Left kidney (tissue), 8 donors: ENCODE measurements at places on chromosomes 4 and X. TPM values are rescaled to one million over a fixed set of nuclear protein-coding genes. Genes with fewer than 3 reads are reported as not detected.
A peak's percentile ranks its signal among the peaks of the same experiment; 100 is the strongest.

GRCh38 chrX:40145923-40146261, 48.1 kb upstream of the BCOR start:
- DNase-seq = no peak

GRCh38 chr4:106258145-106259045, 57.6 kb downstream of the TBCK start:
- no peak for DNase-seq

DNA sequence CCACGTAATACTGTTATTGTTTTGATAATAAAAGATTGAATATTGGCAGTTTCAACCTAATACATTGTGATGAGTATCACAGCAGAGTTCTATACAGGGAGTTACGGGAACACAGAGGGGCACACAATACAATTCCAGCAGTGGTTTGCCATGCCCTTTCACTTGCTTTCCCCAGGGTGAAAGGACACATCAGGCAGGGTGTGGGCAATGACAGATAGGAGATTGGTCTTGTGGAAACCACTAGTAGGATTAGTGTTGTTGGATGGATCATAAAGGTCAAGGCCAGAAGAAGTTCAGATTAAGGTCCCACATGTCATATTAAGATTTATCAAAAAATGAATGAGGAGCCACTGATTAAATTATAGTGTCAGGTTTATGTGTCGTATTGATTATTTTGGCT, 8.1 kb downstream of the HSD17B11 start:
- no peak for DNase-seq

GRCh38 chr4:1842993-1843448, 12.9 kb downstream of the LETM1 start:
- DNase-seq = no peak

GRCh38 chrX:137482136-137482535, 83.8 kb upstream of the ZIC3 start:
- DNase-seq = no peak

GRCh38 chrX:42943051-42943974, 165.3 kb upstream of the PPP1R2C start:
- DNase-seq = no peak

DNA sequence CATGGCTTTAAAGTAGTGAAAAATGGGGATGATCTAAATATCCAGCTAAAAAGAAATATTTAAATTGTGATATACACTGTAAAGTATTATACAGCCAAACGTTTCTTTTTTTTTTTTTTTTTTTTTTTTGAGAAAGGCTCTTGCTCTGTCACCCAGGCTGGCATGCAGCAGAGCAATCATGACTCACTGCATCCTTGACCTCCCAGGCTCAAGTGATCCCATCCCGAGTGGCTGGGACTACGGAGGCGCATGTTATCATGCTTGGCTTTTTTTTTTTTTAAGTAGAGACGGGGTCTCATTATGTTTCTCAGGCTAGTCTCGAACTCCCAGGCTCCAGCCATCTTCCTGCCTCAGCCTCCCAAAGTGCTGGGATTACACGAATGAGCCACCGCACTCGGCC, 17.1 kb downstream of the SMIM14 start:
- DNase-seq = no peak

GRCh38 chr4:168569066-168569930, 72.4 kb downstream of the PALLD start:
- DNase-seq = no peak

DNA sequence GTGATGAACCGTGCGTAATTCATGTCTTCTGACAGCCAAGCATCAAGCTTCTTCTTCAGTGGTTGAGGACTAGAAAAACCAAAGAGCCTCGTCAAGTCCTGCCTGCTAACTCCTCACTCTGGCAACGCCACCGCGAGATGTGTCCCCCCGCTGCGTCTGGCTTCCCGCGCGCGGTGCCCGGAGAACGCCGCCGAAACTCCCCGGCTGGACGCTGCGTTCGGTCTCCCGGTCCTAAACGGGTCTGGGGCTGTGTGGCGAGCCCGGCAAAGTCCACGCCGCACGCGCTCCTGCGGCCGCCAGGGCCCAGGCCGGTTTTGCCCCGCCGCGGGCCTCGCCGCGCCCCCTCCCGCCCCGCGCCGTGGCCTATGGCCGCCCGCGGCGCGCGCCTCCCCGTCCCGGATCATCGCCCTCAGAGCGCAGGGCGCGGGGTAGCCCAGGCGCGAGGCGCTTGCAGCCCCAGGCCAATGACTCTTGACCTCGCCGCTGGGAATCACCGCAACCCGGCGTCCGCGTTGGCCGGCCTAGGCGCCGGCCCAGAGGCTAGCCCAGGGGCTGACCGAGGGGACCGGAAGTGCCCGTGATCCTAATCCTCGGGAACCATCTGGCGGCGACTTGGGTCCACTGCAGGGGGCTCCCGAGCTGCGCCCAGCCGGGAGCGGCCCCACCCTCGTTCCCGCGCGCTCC, at the start of gene AADAT:
Gene AADAT, minus strand, starts transcription at position 289 of the 684 bp plus-strand sequence. Its CDS starts 266 bp downstream, at position 23.
- DNase-seq = peak; percentile 81

DNA sequence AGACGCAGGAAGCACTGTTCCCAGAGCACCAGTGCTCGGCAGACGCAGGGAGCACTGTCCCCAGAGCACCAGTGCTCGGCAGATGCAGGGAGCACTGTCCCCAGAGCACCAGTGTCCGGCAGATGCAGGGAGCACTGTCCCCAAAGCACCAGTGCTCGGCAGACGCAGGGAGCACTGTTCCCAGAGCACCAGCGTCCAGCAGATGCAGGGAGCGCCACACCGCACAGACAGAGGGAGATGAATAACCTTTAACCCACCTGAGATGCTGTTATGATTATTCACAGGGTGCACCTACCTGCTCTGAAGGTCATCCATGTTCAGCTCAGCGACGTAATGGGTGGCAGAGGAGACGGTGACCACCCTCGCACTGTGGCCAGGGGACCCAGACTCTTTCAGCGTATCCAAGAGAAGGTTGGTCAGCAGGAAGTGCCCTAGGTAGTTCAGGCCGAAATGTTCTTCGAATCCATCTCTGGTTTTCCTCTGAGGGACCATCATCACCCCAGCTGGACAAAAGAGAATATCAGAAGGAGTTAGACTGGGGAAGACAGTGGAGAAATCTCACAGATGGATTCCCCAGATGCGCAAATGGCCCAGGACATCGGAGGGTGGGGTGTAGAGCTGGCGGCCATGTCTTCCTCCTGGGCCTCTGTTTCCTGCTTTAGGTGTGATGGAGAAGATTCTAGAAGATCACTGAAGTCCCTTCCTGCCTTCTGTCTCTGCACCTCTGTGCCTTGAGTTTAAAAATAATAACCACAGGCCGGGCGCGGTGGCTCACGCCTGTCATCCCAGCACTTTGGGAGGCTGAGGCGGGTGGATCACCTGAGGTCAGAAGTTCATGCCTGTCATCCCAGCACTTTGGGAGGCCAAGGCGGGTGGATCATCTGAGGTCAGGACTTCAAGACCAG, 234.1 kb downstream of the DHRSX start:
- DNase-seq = no peak

GRCh38 chr4:14069886-14070285, 442.4 kb upstream of the BOD1L1 start:
- no peak for DNase-seq

DNA sequence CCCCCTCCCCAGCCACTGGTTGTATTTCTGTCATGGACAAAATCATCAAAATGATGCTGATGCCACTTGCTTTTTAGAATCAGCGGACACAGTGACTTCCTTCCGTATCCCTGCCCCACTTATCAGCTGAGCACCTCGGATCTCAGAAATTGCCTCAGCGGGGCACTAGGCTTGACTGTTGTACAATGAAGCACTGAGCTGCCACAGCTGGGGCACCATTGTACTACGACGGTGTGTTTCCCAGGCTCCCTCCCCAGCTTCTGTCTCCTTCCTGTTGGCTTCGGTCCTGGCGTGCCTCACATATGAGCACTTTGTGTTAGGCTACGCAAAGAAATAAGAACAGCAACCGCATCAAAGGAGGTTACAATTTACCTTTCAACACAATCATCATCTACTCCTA, 82.4 kb downstream of the F11 start:
- no peak for DNase-seq

GRCh38 chr4:84800256-84800655, 166.2 kb downstream of the WDFY3 start:
- no peak for DNase-seq

DNA sequence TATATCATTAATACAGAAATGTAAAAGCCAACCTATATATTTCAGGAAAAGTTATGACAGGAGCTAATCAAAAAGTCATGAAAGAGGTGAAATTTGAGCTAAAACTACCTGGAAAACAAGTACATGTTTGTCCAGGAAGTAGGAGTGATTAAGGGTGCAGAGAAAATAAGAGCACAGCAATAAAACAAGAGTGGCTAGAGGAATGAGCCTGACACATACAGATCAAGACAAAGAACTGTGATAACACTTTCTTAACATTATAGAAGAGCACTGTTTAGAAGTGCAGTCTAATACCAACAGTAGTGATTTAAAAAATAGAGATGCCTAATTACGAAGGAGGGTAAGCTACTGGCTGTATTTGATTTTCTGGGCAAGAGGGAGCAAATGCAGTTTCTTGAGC, 125.1 kb downstream of the WDFY3 start:
- DNase-seq = no peak

DNA sequence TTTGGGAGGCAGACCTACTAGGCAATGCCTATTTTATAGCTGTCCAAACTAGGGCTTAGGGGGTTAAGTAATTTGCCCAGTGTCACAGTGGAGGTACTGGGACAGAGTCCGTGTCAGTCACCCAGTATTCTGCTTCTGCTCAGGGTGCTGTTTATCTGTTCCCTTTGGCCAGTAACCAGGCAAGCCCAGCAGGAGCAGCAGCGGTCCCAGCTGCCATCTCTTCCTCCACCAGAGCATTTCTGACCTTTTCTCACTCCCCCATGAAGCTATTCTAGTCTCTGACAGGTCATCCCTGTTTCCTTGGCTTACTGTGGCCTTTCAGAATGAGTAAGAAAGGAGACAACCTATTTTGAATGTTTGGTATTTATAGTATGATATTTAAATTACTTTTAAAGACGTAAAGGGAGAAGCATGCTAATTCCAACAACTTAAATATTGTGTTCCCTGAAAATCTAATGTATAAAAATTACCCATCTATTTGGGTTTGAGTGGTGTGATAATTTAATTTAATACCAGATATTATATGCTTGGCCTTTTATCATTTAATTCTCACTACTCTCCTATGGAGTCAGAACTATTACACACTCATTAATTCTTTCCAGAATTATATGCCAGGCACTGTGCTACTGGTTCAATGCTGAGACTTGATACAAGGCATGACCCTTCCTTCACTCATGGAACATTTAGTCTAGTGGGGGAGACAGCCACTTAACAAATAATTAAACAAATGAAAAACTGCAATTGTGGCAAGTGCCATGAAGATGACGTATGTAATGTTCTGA, 60.6 kb downstream of the RPS6KA3 start:
- DNase-seq = no peak

DNA sequence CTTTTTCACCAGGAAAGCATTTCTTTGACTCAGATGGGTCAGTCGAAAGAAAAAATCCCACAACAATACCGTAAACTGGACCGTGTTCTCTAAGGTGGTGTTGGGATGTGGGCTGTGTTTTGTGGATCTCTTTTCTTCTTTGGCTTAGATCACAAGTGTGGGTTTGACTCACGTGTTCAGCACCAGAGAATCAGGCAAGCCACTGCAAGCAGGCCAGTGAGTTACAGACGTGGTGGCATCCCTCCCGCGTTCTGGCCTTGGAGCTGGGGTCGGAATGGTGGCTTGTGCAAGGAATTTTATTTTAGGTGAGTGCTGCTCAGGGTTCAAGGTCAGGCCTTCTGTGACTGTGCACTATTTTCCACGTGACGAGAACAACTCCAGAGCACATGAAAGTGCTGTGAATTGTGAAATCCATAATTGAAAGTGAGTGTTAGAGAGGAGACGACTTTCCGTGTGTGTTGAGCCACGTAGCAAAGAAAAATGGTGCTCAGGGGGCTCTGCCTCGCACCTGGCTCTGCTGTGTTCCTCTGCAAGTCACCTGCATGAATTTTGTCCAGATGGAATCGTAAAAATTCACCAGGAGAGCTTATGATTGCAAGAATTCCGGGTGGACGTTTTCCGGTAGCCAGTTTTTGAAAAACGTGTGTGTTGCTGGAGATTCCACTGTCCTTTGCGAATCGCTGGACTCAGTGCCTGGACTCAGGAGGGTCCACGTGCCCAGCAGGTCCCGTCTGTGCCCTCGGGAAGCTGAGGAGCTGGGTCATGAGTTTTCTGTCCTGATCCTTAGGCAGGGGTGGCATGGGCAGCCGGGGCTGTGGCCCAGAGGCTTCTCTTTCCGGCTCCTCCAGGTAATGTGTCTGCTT, 33.6 kb upstream of the HGFAC start:
- DNase-seq = no peak

DNA sequence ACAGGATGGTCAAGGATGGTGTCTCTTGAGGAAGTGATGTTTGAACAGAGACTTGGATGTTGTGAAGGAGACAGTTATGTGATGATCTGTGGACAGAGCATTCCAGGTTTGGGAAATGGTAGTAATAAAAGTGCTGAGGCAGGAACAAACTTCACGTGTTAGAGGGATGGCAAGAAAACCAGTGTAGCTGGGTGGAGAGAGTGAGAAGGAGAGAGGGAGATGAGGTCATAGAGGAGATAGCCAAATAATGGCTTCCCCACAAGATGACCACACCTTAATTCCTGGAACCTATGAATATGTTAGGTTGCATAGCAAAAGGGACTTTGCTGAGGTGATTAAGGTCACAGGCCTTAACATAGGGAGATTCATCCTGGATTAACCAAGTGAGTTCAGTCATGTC, 75.6 kb upstream of the GPR50 start:
- DNase-seq = no peak

- DNase-seq = no peak
Observed at GRCh38 chr4:163553146-163553545, 58.7 kb downstream of the TMA16 start.

- no peak for DNase-seq
Observed at GRCh38 chrX:72382202-72382595, 76.5 kb upstream of the CITED1 start.

- no peak for DNase-seq
Observed at GRCh38 chrX:117982694-117983392, 133.8 kb downstream of the KLHL13 start.

DNA sequence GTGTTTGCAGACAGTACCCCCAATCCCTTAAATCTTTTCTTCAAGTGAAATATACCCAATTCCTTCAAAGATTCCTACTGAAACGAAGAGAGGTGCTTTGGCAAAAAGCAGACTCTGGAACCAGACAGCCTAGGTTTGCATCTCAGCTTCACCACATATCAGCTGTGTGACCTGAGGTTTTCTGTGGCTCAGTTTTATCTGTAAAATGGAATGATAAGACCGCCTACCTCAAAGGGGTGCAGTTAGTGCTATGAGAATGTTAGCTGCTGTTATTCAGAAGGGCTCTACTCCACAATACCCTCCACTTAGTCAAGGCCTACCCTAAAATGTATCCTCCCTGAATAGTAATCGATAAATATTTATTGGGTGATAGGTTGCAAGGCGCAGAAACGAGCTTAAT, 664 bp downstream of the PIR start:
- DNase-seq = no peak

GRCh38 chrX:57227691-57228090, 58.8 kb upstream of the FAAH2 start:
- DNase-seq = no peak

ADH1A gene
- polyA plus RNA-seq = 2.3 TPM

PDGFRA gene
- 159 TPM for polyA plus RNA-seq

ADRA2C gene
- 7.2 TPM for polyA plus RNA-seq

XAGE1B gene
- not detected for polyA plus RNA-seq

EFNB1 gene
- 87.7 TPM for polyA plus RNA-seq

CISD2 gene
- 48.4 TPM for polyA plus RNA-seq
